Panc1 (cell line): ENCODE measurements at places on chromosomes 11 and 22.

DNA sequence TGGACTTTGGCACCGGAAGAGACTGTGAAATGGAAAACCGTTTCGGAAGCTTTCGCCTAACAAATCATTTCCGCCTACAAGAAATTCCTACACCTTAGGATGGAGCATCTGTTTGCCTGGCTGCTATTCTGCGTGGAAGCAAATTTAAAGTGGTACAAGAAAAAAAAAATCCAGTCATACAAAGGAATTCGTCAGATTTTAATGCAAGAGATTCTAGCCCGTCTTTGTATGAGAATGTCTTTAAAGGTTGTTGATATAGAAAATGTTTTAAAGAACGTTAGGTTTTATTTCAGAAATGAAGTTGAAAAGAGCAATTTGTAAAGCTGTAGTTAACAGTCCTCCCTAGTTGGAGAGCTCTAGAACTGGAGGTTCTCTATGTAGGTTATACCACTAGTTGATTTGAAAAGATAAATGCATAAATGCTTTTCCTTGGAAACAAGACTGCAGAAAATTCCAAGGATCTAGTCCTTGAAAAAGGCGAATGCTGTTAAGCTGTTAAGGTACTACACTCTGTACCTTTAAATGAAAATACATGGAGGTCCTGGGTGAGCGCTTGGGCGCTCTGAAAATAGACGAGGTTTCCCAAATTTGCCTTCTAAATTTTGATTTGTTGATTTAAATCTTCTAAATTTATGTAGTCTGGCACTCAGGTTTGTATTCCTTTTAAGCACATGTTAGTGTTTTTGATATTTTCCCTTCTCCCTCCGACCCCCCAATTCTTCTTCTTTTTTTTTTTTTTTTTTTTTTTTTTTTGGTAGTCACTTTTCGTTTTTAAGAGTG is 2.4 kb downstream of the NCR3LG1 start:
- no peak for DNase-seq

- DNase-seq = no peak
These were observed 43.4 kb downstream of the GRIK4 start for GRCh38 chr11:120554766-120555432.

DNA sequence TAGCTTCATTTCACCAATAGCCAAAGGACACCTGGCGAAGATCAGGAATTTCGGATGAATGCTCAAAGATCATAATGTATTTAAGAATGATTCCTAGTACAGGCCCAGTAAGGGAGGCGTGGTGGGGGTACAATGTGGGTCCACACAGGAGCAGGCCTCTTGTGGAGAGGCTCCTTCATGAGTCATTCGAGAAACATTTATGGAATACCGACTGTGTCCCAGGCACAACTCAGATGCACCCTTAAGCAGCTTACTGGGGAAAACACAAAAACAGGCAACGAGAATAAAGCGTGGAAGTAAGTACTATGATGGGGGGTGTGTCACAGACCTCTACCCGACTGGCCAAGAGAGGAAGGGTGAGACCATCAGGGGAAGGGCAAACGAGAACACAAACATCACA is 44.5 kb downstream of the SMCO4 start:
- DNase-seq = no peak

DNA sequence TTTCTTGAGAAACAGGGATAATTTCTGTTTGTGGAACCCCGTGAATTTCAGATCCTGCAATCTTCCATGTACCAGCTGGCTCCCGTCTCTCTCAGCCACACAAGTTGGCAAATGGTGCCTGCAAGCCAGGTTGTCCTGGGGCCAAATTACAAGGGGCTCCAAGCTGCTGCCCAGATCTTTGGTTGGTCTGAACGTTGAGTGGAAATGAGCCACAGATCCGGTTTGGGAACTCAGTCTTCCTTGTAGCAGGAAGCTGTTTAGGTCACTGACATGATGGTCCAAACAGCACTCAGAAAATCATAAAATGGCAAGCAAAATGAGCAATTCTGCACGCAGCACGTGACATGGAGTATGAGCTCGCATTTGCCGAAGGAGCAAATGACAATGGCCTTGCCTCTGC is 1496.4 kb downstream of the TBC1D22A start:
- DNase-seq = no peak

DNA sequence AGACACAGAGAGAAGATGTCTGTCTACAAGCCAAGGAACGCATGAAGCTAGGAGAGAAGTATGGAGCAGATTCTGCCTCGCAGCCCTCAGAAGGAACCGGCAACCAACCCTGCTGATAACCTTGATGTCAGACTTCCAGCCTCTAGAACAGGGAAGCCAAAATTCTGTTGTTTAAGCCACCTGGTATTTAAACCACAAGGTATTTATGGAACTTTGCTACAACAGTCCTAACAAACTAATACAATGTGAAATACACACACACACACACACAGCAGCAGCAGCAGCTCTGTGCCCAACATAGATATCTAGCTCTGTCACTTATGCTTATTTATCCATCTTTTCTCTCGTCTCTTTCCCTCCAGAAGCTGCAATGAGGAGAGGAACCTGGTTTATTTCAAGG is 400.0 kb downstream of the ETS1 start:
- DNase-seq = no peak

DNA sequence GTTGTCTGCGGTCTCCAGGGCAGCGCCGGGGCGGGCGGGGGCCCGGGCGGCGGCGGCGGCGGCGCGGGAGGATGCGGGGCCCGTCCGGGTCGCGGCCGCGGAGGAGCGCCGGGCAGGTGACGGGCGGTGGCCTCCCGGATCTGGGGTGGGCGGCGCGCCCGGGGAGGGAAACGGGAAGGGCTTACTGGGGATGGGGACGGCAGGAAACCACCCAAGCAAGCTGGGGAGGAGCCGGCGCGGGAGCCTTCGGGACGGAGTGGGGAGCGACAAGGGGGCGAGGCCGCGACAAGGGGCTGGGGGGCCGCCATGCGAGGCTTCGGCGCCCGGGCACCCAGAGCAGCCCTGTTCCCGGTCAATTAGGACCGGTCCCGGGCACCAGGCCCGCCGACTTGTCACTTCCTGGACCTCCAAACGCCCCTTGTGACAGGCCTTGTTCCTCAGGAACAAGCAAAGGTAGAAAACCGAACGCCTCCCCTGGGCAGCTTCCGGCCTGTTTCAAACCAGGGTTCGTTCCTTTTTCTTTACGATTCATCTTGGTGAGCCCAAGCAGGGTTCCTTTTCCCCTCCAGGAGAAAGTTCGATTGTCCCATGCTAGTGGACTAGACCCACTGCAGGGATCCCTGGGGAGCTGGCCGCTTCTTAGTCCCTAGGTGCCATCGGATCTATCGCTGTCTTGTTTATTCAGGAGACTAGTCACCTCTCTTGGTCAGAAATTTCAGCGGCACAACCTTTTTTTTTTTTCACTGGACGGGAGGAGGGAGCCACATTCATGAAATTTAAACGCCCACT is 492 bp downstream of the JHY start:
- DNase-seq = peak; percentile 82

GRCh38 chr22:26904483-26904882 is 247.1 kb downstream of the MIAT start:
- no peak for DNase-seq

DNA sequence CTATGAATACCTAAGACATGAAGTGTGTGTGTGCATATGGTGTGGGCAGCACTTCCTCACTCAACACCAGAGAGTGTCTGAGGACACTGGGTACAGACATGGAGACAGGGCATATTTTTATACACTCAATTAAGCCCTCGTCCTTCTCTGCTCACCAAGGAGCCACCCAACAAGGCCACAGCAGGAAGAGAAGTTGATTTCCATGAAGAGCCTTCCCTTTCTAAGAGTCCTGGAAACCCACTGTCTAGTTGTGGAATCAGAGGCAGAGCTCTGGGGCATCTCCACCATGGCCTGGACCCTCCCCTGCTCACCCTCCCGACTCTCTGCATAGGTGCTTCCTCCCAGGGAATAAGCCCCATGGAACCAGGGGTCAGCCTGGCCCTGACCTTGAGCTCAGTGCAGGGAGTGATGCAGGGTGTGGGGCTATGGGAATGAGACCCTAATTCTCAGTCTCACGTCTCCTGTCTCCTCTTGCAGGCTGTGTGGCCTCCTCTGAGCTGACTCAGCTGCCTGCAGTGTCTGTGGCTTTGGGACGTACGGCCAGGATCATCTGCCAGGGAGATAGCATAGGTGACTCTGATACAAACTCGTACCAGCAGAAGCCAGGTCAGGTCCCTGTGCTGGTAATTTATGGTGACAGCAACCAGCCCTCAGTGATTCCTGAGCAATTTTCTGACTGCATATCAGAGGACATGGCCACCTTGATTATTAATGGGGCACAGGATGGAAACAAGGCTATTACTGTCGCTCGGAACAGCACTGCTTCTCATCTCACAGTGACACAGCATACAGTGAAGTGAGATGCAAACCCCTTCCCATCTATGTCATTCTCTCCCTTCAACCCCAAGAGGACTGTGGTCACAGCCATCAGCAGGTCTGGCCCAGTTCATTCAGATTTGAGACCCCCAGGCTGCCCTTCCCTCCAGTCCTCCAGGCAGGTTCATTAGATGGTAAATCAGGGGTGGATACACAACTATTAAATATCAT is 14.6 kb upstream of the IGLL5 start:
- no peak for DNase-seq

GRCh38 chr11:33685082-33685481 is 15.5 kb downstream of the C11orf91 start:
- no peak for DNase-seq
